ENCODE measurements at places on chromosomes 6 and 20.

- no peak for DNase-seq
Measured at GRCh38 chr6:65760285-65760684, 53.3 kb upstream of the EYS start.

- no peak for DNase-seq
Measured at GRCh38 chr20:9285617-9286016, 216.7 kb downstream of the PLCB4 start.

GRCh38 chr6:17473554-17473953 is 80.2 kb downstream of the CAP2 start:
- no peak for DNase-seq

DNA sequence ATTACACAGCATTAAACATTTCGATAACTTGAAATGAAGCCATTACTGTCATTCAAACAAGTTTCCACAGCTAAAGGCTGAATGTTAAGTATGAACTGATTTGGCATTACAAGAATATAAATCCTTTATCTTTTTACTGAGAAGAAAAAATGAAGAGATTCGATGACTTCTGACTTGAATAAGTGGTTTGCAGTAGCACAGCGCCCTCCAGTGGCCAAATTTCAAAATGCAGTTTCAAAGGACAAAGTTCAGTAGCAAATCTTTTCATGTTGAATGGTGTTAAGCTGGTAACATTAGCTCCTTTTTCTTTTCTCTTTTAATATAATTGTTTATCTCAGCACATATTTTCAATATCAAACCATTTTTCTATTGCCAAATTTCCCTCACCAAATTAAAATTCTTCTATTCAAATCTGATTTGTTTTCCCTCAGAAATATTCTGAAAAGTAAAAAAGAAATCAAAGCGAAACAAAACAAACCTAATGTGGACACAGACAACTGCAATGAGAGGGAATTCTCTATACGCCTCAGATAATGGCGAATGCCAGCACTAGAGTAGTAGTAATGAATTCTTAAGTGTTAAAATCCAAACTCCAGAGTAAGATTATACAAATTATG is 145.7 kb downstream of the BTBD9 start:
- DNase-seq: no peak

- DNase-seq: no peak
Measured at GRCh38 chr6:116507324-116507723, 4.1 kb upstream of the CALHM5 start.

DNA sequence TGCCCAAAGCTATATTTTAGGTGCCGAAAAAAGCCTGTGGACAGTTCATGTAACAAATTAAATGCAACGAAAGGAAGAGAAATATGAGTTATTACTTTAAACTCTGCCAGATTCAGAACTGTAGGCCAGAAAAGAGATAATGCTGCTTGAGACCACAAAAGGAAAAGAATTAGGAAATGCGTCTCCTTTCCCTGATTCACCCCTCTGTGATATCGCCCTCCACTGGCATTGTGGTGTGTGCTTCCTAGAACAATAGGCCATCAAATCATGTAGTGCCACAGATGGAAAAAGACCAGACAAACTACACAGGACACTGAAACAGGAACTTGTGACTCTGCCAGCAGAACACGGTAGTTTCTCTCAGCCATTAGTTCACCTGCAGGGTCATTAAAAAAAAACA is 14.7 kb upstream of the LAMA4 start:
- no peak for DNase-seq

- DNase-seq: no peak
Measured at GRCh38 chr6:104623052-104623690, 236.5 kb downstream of the HACE1 start.

DNA sequence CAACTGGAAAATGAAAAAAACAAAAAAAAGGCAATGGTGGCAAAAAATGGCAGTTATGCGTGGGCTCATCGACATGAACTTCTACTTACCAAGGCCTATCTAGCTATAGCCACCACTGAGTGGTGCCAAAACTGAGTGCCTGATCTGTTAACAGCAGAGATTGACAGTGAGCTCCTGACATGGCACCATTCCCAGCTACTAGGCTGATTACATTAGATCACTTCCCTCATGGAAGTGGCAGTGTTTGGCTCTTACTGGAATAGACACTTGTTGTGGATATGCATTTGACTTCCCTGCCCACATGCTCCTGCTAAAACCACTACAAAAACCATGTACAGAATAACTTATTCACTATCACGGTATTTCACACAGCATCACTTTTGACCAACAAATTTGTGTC is 216.1 kb upstream of the SGK1 start:
- DNase-seq: no peak

DNA sequence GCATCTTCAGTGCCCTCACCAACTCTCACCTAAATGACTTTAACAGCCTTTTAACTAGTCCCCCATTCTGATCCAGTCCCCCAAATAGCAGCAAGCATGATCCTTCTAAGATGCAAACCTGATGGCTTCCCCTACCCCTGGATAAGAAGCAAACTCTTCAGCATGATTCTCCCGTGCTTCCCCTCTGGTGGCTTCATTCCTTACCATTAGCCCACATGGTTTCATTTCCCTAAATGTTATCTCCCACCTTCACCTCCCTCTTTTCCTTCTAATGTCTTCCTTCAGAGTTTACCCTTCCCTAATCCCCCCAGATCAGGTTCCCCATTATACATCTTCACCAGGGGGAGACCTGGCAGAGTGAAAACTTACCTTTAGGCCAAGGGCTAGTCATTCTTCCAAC is 4.0 kb upstream of the RAB5IF start:
- DNase-seq: no peak

DNA sequence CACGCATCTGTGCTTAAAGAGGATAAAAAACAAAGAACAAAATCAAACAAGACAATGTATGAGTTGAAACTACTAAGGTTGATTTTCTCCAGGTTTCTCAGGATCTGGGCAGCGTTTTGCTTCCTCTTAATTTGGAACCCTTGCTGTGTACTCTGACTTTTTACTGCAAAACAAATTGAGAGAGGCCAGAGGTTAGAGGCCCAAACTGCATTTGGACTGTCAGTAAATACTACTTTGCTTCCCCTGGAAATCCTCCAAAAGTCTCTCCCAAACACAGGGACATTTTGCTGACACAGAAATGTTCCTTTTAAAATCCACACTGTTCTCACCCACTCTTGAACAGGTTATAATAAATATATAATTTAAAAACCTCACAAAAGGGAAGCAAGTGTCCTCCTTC is 1.1 kb downstream of the ARG1 start:
- DNase-seq: no peak

DNA sequence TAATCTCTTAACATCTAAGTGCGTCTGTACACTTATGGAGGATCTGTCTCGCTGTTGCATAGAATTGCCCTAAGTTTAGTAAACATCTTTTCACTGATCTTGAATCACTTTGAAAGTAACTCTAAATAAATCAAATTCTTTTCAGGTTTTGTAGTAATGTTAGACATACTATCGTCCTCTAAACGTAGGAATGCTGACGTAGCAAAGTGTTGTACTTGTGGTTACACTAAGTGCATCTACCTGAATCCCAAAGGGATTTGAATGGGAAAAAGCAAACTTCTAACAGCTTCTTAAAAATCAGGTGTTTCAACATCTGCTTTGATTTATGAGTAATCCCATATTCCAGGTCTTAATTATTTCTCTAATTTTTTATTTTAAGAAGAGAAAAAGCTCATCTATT is 49.8 kb downstream of the MAP7 start:
- no peak for DNase-seq

- no peak for DNase-seq
Measured at GRCh38 chr20:12978126-12978394, 30.7 kb upstream of the SPTLC3 start.

- no peak for DNase-seq
Measured at GRCh38 chr6:46507426-46507825, 16.2 kb upstream of the RCAN2 start.

GRCh38 chr6:31490115-31490873 is 7.7 kb upstream of the MICB start:
- no peak for DNase-seq

DNA sequence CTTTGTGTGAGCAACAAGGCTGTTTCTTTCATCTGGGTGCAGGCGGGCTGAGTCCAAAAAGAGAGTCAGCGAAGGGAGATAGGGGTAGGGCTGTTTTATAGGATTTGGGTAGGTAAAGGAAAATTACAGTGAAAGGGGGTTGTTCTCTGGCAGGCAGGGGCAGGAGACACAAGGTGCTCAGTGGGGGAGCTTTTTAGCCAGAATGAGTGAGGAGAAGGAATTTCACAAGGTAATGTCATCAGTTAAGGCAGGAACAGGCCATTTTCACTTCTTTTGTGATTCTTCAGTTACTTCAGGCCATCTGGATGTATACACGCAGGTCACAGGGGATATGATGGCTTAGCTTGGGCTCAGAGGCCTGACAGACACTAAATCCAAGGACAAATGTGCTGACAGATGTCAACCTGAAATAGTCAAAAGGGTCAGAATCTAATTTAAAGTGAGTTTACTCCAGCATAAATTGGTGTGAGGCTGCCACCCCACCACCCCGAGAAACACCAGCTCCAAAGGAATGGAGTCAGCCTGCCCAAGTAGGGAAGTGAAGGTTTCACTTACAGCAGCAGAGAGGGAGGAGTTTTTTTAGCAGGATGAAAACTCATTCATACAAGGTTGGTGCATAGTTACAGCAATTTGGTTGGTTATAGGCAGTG is 560.0 kb upstream of the CDH4 start:
- DNase-seq: no peak

- no peak for DNase-seq
Measured at GRCh38 chr6:63353286-63353630, 33.5 kb upstream of the LGSN start.

DNA sequence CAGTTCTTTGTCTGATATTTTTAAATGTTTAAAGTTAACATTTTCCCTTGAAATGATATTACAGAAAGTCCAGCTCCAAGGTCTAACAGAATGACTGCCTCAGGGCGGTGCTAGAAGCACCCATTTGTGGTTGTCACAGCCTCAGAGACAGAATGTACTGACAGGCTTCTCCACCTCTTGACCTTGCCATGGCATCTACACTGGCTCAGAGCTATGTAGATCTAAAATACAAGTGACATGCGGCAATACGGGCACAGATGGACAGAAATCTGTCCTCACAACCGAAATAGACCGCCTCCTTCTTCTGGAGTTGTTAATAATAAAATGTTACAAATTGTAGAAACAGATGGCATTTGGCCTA is 167.2 kb upstream of the THEMIS start:
- DNase-seq: no peak

DNA sequence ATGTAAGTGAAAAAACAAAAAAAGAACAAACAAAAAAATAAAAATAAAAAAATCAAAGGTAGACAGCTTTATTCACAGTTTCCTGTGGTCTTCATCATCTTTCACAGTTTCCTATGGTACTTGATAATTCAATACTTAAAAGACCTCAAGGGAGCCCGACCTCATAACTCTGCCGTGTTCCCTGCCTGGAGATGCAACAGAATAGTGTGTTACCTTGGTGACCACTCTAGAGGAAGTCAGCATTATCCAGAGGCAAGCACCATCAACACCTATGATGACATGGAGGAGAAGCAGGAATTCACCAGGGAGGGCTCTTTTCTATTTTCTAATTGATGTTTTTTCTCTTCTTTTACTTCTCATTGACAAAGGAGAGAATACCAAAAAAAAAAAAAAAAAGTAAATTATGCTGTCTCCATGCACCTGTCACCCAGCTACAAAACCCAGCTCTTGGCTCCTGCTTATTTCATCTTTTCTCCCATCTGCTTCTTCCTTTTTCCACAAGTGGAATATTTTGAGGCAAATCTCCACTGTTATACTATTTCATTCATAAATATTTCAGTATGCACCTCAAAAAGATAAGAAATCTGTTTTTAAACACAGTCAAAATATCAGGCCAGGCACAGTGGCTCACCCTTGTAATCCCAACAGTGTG is 95.8 kb upstream of the STXBP5 start:
- no peak for DNase-seq

DNA sequence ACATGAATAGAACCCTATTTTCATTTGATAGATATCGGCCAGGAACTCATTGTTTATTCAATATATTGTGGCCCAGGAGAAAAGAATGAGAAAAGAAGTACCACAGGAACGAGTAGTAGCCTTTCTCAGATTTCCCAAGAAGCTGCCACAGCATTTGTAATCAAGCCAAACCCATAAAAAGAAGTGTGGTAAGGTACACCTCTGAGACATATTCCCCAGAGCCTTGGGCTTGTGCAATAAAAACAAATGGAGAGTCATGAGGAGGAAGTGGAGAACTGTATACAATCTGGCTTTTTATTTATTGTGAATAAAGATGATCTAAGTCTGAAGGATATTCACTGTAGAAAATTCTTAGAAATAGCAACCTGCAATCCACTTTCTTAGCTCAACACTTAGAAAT is 36.7 kb downstream of the KIF6 start:
- peak; percentile 62 for DNase-seq

GRCh38 chr6:161853657-161854056 is 579.8 kb upstream of the AGPAT4 start:
- DNase-seq: no peak

GRCh38 chr6:66717801-66718200 is 1010.8 kb upstream of the EYS start:
- no peak for DNase-seq

DNA sequence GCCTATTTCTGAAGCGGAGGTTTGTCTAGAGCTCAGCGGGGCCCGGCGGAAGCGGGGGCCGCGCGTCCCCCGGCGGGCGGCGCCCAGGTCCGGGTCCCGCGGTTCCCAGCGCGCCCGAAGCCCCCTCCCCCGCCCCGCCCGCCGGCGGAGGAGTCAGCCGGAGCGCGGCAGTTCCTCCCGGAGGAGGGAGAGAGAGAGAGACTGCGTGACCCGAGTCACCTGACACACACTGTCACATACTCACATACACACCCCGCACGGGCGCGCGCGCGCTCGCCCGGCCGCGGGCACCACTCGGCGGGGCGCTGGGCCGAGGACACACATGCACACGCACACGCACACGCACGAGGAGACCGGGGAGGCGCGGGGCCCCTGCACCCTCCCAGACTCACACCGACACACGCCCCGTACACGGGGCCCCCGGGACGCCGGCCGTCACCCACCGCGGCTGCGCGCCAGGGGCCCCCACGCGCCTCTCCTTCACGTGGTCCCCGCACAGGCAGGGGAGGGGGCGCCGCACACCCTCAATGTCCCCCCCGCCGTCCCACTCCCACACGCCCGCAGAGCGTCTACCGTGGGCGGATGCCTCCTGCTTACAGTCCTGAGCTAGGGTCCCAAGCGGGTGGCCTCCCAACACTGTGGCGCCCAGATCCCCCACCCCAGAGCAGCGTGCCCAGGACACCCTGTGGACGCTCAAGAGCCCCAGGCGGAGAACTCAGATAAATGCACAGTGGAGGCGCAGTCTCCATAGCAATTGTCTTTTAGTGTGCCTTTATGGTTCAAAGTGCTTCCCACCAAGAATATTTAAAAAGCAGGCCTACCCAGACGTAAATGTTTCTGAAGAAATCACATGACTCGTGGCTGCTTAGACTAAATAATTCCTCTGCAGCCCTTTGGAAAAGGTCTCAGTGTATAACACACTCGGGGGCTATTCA is at the start of gene RRAGD:
TSS of gene RRAGD (minus strand) at position 203 of the 935 bp plus-strand sequence. CDS start 280 bp downstream, outside the sequence.
- DNase-seq: no peak

DNA sequence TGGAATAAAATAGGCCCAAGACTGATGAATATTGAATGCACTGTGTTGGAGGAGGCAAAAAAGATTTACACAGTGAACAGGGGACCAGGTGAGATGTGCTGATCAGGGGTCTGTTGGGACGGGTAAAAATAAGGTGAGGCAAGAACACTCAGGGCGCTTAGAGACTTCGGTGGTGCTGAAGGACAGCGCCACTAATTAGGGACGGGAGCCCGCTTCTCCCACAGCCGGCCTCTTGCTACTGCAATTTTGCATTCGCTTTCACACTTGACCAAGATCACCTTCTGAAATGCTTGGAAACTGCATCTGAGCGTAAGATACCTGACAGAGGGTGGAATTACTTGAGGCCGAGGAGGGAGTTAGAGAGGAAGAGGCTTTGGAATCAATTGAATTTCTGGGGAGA is 7.3 kb downstream of the TFAP2D start:
- DNase-seq: no peak

Measured in AG04449 (cell line).